Caudate nucleus (tissue), 63 donors: ENCODE measurements at places on chromosomes 2 and 18.

DNA sequence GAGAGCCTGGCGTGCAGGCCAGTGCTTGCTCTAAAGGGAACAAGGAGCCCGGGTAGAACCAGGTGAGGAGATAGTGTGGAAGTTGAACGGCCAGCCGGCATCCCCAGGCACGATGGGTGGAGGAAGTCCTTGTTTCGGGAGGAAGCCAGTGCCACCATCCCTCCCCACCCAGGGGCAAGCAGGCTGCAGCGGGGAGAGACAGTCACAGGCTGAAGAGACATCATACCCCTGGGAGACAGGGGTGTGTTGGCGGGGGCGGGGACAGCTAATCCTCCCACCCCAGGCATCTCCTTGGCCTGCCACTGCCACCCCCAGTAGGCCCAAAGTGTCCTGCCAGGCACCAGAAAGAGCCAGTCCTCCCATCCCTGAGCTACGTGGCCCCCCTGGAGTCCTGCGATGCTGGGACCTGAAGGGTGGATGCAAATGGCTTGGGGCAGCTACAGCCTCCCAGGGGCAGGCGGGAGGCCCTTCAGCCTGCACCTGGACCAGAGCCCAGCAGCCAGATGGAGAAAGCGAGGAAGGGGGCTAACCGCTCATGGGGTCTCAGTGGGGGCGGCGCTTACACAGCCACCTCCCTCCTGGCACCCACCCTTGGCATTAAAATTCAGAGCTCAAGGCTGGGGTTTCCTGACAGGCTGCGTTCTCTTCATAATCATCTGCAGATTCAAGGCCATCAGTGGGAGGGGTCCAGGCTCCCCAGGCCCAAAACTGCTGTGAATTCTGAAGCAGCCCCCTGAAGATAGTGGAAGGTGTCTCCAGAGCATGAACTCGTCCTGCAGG lies 14.8 kb upstream of the GPR55 start:
- DNase-seq: no peak

DNA sequence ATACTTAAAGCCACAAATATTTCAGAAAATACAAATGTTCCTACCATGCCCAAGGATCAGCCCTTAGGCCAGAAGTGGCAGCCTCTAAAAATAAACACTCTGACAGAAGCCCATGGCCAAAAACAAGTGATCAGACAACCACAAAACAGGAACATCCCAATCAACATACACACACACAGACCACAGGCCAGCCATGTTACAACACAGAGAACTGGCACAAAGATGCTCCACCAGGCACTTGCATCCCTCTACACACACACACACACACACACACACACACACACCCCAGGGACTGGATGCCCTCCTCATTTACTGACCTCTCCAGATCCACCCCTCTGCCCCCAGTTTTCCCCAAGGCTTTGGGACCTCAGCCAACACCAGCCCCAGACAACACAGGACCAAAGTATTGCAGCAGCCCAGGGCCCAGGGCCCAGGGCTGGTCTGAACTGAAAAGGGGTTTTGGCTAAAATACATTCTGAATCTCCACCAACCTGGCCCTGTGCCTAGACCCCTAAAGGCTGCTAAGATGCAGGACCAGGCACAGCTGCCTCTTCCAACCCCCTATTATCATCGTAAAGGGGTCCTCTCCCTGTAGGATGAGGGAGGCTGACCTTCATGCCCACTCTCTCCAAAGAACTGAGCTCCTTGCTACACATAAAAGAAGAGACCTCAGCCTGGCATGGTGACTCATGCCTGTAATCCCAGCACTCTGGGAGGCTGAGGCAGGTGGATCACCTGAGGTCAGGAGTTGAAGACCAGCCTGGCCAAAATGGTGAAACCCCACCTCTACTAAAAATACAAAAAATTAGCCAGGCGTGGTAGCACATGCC lies 151.4 kb downstream of the TNS1 start:
- DNase-seq: peak; percentile 39

DNA sequence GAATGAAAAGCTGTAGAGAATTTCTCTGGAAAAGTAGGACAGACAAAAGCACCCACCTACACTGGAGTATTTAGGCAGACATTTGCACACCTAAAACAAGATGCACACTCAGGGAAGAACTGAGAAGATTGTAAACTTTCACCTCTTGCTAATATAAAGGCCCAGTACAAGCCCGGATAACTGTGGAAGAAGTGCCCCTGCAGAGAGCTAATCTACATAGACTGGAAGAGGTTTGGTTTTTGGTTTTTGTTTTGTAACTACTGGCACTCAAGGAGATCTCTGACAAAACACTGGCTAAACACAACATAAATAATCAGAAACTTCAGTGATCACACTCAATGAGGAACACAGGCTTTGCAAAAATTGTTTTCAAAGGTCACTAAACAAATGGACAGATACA lies 782.2 kb upstream of the SLC8A1 start:
- no peak for DNase-seq

- no peak for DNase-seq
Observed at GRCh38 chr2:74250189-74250631, 51.8 kb downstream of the MTHFD2 start.

DNA sequence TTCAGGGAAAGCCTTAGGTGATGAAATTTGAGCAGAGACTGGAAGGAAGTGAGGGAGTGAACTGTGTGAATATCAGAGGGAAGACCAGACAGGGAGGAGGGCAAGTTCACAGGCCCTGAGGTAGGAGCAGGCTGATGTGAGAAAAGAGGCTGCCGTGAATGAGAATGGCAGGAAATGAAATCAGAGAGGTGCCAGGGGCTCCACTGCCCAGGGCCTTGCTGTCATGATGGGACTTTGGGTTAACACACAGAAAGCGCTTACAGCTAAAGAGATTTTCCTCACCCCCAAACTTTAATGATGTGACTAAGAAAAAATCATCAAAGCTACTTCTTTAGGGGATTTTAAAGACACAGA lies 53.8 kb downstream of the MARCHF4 start:
- DNase-seq: no peak

- no peak for DNase-seq
Observed at GRCh38 chr2:127675331-127676261, at the start of gene LIMS2. Gene LIMS2, minus strand, starts transcription at chr2:127675530. Its CDS starts 506 bp downstream, at chr2:127675024.

- no peak for DNase-seq
Observed at GRCh38 chr2:12163866-12164265, 417.4 kb downstream of the LPIN1 start.

DNA sequence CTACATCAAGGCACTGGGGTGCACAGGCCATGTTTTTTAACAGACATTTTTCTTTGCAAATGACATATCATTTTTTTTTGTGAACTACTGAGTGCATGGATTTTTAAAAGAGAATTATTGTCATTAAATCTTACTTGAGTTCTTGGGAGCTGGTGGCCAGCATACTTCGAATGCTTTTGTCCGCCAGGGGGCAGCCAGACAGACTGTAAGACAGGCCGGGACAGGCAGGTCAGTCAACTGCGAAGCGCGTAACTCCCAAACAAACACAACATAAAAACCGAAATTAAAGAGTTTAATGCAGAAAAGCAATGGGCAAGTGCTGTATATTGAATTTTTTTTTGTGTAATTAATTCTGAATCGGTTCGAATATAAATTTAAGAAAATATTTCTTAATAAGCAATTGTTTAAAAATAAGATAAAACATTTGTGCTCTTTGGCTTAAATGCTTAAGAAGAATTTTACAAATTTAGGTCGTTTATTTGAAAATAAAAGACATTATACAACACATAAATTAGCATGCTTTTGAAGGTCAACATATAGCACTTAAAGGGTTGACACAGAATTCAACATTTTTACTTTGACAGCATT lies 142.2 kb upstream of the PXDN start:
- no peak for DNase-seq

GRCh38 chr2:101793277-101793969 lies 95.9 kb downstream of the MAP4K4 start:
- DNase-seq: no peak

DNA sequence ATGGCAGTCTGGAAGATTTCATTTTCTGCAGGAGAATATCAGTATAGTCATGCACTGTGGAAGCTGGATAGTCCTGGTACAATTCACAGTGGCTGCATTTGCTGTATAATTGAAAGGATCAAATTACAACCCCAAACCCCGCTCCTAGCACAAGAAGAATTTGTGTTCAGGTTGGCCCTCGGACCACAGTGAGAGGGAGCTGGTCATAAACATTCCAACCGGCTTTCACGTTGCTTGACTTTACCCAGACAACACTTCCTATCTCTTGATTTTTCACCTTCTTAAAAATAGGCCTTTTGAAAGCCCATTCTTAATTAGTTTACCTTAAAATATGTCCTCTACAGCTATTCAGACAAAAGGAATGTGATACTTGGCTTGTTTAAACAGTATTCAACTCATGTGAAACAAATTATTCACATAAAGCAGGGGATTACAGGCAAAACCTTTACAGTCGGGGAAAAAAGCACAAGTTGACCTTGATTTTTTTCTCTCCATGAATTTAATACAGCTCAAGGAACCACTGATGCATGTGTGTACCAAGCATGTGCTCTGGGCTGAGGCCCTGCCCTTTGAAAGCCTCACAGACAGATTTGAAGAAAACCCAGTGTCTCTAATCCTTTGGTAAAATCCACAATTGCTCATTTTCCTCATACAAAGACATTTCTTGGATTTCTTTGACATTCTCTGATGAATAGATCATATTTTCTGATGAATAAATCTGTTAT lies 143.0 kb upstream of the SOX11 start:
- no peak for DNase-seq

DNA sequence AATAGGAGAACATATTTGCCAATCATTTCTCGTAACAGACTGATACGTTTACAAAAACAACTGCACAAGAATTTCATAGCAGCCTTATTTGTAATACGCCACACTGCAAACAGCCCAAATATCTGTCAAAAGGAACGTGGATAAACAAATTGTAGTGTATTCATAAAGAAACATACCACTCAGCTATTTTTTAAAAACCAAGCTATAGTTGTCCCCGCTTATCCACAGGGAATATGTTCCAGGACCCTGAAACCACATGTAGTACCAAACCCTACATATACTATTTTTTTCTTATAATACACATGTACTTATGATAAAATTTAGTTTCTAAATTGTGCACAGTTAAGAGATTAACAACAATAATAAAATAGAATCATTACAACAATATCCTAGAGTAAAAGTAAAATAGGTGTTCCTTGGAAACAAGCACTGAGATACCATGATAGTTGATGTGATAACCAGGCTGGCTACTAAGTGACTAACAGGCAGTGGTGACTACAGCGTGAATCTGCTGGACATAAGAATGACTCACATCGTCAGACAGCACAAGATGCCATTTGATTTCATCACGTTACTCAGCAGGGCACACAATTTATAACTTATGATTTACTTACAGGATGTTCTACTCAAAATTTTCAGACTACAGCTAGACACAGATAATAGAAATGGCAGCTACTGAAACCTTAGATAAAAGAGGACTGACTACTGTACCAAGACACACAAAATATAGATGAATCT lies 367.4 kb downstream of the NCKAP5 start:
- DNase-seq: no peak

DNA sequence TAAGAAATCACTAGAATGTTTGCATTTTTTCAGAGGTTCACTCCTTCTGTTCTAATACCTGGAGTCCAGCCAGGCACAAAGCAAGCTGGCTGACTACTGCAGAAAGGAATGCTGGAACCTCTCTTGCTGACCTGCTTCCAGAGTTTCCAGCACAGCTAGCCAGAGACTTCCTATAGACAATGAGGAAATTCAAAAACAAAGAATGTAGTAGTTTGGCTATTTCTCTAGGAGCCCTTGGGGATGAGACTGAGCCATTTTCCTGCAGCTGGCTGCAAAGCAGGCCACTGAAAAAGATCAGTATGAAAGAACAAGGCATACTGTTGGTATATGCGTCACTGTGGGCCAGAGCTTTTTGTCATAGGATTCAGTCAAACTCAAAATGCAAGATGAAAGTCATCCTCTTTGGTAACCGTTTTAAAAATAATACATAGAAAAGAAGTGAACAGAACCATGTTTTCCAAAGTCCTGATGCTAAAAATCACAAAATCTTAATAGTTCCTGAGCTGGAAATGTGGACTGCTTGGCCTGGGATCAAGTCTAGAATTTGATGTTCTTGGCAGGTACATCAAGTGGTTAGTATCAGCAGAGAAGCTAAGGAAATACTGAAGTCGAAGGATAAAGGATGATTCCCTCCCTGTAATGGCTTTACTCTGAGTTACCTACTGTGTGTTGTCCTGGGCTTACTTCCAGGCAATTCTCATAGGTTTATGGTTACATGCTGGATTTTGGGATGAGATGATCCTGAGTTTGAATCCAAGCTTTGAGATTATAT lies 9.0 kb upstream of the DSEL start:
- DNase-seq: no peak

- no peak for DNase-seq
Observed at GRCh38 chr18:7908681-7909299, 341.7 kb downstream of the PTPRM start.

DNA sequence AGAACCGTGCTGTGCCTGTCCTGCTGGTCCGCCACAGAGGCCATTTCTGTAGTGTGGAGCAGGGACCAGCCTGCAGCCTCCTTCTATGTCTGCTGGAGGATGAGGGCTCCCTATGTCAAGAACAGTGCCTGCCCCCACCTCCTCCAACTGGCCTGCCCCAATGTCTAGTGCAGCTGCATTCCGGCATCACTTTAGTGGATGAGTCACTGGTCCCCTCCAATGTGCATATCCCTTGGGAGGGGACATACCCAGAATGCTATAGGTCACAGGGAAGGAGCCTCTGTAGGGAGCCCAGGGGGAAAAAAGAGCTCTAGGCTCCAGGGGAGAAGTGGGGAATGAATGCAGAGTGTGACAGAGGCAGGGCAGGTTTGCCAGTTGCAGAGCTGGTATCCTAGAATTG lies 219.6 kb downstream of the CELF4 start:
- no peak for DNase-seq

DNA sequence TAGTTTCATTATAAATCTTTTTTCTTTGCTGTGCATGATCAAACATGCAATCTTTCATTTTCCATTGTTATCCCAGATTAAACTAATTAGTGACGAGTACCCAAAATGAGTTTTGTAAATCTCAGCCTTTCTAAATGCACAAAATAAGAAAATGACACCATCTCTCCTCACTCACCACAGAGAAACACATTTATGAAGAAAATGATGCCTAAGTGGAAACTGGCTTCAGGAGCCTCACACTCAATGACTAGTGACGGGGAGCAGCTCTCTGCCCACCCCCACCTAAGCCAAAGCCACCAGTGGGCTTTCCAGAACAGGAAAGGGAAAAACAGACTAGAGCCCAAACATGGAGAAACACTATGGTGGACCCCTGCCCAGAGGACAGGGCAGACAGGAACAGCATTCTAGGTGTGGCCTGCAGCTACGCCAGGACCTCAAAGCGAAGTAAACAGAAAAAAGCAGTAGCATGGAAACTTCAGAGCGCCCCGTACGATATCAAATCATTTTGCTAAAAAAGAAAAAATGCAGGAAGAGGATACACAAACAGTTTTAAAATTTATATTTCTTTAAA lies 113.5 kb downstream of the RBMS1 start:
- DNase-seq: no peak

- no peak for DNase-seq
Observed at GRCh38 chr18:58592223-58593214, 36.4 kb downstream of the ALPK2 start.
